Skeletal muscle cell (primary cell): ENCODE measurements at places on chromosomes 2 and 18.
A peak's percentile ranks its signal among the peaks of the same experiment; 100 is the strongest.

GRCh38 chr2:168986398-168986943 lies 44.7 kb downstream of the ABCB11 start:
- no peak for DNase-seq

DNA sequence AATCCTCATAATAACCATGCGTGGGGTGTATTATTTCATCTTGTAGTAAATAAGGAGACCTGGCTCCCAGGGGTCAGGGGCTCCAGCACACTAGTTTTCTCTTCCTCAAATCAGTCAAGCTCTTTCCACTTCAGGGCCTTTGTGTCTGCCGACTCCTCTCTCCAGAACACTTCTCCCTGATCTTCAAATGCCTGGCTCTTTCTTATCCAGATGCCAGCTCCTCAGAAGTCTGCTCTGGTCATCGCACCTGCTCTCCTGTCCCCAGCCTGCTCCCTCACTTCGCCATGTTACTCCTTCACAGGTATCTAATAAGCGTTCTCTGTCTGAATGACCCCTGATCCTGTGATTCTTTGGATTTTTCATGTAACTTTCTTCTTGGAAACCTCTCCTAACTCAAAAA lies 62.0 kb downstream of the GYPC start:
- no peak for DNase-seq

DNA sequence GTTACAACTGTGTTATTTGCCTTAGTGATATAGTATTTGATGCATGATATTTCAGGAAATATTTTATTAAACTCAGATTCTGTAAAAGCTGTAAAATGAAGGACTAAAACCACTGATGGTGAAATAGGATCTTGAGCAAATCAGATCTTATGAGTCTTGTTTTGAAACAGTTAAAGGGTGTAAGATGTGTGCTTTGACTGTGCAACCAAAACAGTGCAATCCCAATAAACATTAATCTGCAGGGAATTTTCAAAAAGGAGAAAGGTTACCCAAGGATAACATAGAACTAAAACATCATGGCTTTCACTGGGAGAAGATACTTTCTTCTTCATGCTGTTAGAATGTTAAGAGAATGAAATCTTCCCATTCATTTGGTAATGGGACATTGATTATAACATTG lies 378.7 kb downstream of the PARD3B start:
- DNase-seq, result no peak

DNA sequence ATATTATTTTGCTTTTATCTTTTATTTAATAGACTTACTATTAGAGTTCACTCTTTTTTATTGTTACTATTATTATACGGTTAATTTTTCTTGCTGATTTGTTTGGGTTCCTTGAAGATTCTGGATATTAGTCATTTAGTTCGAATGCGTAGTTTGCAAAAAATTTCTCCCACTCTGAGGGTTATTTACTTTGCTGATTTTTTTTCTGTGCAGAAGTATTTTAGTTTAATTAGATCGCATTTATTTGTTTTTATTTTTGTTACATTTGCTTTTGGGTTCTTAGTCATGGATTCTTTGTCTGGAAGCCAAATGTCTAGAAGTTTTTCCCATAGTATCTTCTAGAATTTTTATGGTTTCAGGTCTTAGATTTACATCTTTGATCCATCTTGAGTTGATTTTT lies 585.2 kb downstream of the CPS1 start:
- no peak for DNase-seq

GRCh38 chr2:235494716-235495372 lies 1.0 kb downstream of the AGAP1 start:
- no peak for DNase-seq

GRCh38 chr2:112317303-112318158 lies 42.1 kb downstream of the ZC3H6 start:
- DNase-seq, result no peak

DNA sequence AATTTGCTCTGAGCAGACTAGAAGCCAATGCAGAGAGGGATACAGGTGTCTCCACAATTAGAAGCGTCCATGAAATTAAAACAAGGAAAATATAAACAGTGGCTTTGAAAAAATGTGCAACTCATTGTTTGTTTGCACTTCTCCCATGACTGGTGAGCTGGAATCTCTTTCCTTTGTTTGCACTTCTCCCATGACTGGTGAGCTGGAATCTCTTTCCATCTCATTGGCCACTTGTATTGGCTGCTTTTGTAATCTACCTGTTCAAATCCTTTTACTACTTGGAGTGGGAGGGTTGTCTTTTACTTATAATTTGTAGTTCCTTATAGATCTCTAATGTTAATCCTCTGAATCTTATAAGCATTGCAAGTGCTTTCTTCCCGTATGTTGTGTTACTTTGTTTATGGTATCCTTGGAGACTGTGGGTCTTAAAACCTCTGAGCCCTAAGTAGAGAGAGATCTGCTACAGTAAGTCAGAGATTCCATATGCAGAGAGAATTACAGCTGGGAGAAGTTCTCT lies 94.1 kb downstream of the RTN4 start:
- DNase-seq, result no peak

DNA sequence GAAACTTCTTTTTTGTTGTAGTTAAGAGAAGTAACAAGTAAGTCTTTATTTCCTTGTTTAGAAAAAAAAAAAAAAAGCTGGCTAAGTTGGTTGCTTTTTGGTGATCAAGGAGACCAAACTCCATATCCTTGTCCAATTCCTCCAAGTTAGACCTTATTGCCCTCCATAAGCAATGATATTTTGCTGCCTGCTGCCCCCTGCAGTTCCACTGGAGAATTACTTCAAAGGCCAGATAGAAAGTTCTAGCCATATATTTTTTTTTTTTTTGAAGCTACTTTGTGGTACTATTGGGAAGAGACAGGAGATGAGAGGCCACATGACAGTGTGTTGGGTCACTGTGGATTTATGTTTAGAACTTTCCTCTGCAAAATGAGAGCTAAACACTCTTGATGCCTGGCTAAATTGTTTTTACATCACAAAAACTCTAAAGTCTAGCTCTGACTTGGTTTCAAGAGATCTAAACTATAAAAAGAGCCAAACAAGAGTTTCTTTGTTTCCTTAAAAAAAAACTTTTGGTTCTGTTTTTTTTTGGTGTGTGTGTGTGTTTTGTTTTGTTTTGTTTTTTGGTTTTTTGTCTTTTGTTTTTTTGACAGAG lies 80.7 kb upstream of the RASGRP3 start:
- DNase-seq, result no peak

DNA sequence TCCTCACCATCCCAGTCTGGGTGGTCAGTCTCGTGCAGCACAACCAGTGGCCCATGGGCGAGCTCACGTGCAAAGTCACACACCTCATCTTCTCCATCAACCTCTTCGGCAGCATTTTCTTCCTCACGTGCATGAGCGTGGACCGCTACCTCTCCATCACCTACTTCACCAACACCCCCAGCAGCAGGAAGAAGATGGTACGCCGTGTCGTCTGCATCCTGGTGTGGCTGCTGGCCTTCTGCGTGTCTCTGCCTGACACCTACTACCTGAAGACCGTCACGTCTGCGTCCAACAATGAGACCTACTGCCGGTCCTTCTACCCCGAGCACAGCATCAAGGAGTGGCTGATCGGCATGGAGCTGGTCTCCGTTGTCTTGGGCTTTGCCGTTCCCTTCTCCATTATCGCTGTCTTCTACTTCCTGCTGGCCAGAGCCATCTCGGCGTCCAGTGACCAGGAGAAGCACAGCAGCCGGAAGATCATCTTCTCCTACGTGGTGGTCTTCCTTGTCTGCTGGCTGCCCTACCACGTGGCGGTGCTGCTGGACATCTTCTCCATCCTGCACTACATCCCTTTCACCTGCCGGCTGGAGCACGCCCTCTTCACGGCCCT lies 11.2 kb downstream of the ACKR3 start:
- no peak for DNase-seq

- no peak for DNase-seq
Observed at GRCh38 chr2:224666951-224667553, 49.1 kb downstream of the CCDC195 start.

GRCh38 chr2:238847841-238848690 lies at the start of gene TWIST2:
Gene TWIST2 (plus strand): TSS chr2:238848085. CDS start chr2:238848216, 131 bp downstream.
- peak; percentile 76 for DNase-seq

DNA sequence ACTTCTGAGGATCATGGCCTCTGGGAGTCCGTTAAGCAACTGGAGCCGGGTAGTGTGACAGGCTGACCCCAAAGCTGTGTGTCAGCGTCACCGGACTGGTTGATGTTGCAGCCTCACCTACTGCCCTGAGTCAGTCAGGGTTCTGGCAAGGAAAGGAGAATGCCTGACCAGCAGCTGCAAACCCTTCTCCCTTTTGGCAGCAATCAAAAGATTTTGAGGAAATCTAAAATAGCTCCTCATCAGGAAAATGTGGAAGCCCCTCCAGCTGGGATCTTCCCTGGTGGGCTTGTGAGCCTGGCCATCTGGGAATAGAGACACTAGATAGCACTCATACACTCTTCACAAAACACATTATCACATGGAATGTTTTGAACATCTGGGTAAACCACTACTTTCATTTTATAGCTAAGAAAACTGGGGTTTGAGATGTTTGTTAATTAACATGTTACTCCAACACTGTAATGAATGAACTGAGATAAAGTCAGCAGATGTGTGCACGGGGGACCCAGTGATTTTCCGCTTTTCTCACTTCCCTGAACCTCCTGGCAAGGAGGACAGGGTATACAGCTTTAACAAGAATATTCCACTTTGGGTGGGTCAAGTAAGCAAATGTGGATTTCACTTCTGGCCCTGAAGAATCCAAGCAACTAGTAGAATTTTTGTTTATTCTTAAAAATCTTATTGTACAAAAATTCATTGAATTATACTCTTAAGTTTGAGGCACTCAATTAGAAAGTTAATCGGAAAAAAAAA lies 24.7 kb downstream of the CLUL1 start:
- DNase-seq, result no peak

DNA sequence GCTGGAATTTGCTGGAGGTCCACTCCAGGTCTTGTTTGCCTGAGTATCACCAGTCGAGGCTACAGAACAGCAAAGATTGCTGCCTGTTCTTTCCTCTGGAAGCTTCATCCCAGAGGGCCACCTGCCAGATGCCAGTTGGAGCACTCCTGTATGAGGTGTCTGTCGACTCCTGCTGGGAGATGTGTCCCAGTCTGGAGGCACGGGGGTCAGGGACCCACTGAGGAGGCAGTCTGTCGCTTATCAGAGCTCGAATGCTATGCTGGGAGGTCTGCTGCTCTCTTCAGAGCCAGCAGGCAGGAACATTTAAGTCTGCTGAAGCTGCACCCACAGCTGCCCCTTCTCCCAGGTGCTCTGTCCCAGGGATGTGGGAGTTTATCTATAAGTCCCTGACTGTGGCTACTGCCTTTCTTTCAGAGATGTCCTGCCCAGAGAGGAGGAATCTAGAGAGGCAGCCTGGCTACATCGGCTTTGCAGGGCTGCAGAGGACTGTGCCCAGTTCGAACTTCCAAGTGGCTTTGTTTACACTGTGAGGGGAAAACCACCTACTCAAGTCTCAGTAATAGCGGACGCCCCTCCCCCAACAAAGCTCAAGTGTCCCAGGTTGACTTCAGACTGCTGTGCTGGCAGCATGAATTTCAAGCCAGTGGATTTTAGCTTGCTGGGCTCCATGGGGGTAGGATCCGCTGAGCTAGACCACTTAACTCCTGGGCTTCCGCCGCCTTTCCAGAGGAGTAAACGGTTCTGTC lies 301.1 kb downstream of the ERBB4 start:
- no peak for DNase-seq

GRCh38 chr2:68521037-68521436 lies 53.7 kb downstream of the APLF start:
- no peak for DNase-seq

- no peak for DNase-seq
Observed at GRCh38 chr2:173578404-173579107, 223.9 kb downstream of the CDCA7 start.

DNA sequence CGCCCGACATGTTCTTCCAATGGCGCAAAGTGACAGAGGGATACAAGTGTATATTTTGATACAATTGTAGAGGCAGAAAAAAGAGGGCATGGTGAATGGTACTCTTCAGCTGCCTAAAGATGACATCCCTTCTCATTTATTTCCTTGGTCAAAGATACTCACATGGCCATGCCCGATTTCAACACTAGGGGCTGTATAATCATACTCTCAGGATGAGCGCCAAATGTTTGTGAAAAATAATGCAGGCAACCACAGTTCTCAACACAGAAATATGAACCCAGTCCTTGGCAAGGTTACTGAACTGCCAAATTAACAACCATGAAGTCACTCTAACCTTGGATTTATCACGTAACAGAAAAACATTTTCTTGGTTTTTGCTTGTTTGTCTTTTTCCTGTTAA lies 204.4 kb downstream of the CCDC102B start:
- DNase-seq, result no peak

- DNase-seq, result no peak
Observed at GRCh38 chr2:211996857-211997256, 541.7 kb downstream of the ERBB4 start.

DNA sequence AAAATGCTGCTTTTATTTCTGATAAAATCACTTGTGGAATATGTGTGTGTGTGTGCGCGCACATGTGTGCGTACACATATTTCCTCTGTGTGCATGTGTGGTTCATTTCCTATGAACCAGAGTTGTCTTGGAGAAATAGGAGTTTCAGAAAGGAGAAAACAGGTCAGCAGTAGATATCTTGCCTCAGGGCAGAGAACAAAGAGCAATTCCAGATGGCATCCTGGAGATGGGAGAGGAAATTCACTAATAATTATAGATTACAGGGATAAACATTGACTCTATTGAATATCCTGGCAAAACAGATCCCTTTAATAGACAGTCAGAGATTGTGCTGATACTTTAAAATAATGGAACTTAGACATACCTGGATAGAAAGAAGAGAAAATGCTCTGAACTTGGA lies 298.0 kb downstream of the TRIB2 start:
- no peak for DNase-seq

- no peak for DNase-seq
Observed at GRCh38 chr2:25314514-25315315, 27.0 kb downstream of the DNMT3A start.

DNA sequence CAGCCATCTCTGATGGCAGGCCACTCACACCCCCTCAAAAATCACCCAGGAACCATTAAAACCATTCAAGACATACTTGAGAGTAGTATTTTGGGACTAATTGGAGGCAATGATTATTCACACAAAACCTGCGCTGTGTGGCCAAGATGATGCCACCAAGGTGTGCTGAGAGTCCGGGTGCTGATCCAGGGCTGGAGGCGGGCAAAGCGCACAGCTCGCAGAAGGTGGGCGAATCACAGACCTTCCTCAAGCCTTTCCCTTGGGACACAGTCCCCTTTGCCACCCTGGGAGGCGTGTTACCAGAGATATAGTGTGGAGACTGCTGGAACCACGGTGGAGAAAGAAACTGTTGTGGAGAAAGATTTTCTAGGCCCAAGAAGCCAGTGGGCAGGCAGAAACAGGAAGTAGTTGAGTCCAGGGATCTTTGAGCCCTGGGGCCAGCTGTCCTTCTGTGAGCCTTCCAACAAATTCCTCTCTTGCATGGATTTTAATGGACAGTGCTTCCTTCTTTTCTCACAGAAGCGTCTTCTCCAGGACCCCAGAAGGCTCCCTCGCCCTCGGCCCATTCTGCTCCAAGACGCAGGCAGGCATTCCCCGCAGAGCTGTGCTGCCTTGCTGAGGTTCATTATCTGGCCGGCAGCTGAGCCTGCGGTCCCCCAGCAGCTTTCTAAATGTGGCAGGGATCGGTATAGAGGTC lies 8.0 kb downstream of the COPS9 start:
- no peak for DNase-seq

GRCh38 chr2:234502285-234502918 lies 5.5 kb upstream of the ARL4C start:
- DNase-seq, result peak; percentile 64

- DNase-seq, result no peak
Observed at GRCh38 chr2:5695654-5696403, 3.6 kb downstream of the SOX11 start.

GRCh38 chr2:165790466-165790865 lies 3.6 kb downstream of the GALNT3 start:
- DNase-seq, result no peak

GRCh38 chr2:20220806-20221554 lies 4.0 kb downstream of the SDC1 start:
- DNase-seq, result no peak
